Stimulated activated naive CD8-positive, alpha-beta T cell treated with anti-CD3 and anti-CD28 coated beads, Interleukin-15, Interleukin-2, amounts not matched to agents 100 U/mL and 50 U/mL, for 24 hours (primary cell): ENCODE measurements at places on chromosomes 3 and 15.
A peak's percentile ranks its signal among the peaks of the same experiment; 100 is the strongest.

DNA sequence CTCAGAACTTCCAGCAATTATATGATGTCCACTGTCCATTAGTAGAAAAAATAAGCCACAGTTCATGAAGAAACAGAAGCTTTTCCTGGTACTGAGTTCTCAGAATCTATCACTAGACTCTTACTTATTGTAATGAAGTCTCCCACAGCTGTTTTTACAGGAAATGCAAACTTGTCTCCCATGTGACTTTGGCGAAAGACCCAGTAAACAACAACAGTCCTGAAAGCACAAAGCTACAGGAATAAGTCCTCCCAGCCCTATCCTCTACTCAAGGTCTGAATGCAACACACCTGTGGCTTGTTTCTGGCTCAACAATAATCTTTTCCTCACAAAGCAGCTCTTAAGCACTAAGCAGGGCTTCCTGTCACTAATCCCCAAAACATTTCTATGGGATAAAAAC is 55.9 kb downstream of the EOMES start:
- DNase-seq: no peak

DNA sequence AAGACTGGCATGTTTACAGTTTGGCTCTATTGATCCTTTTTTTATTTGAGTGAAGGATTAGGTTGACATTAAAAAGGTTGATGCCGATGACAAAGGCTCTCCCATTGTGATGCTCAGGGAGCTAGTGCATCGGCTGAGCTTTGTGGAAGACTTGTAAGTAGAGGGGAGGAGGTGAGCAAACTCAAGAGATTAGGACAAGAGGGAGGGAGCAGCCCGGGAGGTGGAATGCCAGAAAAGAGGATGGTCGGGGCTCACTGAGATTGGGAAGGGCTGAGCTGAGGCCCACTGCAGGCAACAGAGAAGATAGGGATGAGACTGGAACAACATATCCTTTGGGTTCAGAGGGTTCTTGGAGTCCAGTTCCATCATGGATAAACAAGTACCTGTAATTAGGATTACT is 26.5 kb upstream of the PSMD6 start:
- no peak for DNase-seq

- no peak for DNase-seq
Observed at GRCh38 chr15:34986326-34986725, 1.8 kb downstream of the ZNF770 start.

GRCh38 chr15:20351448-20351971 is 190.1 kb downstream of the GOLGA6L6 start:
- DNase-seq: no peak

- DNase-seq: no peak
Observed at GRCh38 chr3:63168179-63168578, 109.9 kb upstream of the SYNPR start.

DNA sequence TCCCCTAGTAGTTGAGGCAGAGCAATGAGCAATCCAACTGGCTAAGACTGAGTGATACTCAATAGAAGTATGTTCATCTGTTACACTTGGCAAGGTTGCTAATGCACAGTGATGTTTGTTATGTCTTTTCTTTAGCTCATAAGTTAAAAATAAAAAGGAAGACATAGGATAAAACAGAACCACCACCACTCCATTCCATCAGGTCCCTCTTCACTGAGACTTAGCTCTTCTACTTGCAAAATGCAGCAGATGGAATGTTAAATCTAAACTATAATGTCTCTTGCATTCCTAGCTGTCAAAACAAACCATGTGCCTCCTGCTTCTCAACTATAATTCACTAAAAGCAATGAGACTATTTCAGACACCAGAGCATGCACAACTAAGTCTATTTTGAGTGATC is 265.6 kb upstream of the UBE2E2 start:
- DNase-seq: no peak

GRCh38 chr3:100400419-100400779 is 490 bp downstream of the TOMM70 start:
- peak; percentile 47 for DNase-seq

GRCh38 chr3:64988188-64988587 is 300.4 kb upstream of the ADAMTS9 start:
- DNase-seq: no peak

DNA sequence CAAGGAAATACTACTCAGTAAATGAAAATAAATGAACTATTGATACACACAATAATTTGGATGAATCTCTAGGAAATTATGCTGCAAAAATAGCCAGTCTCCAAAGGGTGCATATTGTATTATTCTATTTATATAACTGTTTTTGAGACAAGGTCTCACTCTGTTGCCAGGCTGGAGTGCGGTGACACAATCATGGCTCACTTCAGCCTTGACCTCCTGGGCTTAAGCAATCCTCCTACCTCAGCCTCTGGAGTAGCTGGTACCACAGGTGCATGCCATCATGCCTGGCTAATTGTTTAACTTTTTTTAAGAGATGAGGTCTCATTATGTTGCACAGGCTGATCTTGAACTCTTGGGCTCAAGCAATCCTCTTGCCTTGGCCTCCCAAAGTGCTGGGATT is 12.5 kb downstream of the KLHDC8B start:
- no peak for DNase-seq

DNA sequence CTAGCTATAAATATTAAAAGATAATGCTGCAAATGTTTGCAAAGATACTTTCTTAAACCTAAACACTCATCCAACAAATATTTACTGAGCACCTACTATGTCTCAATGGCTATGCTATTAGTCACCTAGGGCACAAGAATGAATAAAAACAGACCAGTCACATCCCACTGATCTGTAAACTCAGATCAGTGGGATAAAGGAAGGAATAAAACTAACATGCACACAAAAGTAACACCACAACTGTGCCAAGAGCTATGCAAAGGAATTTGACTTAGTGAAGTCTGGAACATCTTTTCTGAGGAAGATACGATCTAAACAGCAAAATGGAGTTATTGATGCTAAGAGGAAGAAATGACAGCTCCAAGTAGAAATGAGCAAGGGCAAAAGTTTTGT is 56.6 kb downstream of the CBLB start:
- DNase-seq: no peak

DNA sequence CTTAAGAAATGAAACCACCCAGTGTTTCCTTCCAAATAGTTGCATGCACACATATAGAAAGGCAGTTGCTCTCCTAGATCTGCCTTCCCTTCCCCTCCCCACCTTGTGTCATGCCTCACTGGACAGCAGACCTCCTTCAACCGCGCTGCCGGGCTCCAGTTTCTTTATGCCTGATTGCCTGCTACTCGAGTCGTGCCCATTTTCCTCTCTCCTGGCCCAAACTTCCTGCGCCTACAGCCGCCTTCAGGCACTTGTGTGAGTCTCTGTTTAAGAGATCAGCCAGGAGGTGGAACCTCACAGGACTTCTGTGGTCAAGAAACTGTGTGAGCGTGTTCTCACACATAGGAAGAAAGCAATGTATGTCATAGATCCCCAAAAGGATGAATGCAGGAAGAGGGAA is 8.8 kb upstream of the FAM107A start:
- no peak for DNase-seq

DNA sequence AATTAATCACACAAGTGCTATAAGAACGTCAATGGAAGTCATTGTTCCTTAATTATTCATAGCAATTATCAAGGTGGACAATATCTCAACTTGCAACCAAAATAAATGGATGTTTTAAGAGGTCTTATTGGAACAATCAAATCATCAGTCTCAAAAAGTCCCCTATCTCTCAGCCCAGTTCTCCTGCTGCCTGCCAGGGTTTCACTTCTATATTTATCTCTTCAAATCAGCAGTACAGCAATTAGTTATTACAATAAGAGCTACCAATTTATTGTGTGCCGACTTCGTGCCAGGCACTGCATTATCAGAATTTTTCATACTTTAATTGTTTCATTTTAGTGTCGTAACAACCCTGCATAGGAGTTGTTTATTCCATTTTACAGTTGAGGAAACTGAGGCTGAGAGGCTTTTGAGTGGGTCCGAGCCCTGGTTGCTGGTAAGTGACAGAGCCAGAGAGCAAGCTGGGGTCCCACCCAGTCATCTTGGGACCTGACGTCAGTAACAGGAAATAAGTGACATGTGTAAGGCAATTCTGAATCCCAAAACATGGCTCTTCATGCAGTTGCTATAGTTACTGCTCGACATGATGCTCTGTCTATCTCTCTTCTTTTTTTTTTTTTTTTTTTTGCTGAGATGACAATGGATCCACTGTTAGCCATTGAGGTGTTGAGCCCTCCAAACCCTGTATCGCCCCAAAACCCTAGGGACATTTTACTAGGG is 8.8 kb upstream of the KCTD6 start:
- DNase-seq: no peak

DNA sequence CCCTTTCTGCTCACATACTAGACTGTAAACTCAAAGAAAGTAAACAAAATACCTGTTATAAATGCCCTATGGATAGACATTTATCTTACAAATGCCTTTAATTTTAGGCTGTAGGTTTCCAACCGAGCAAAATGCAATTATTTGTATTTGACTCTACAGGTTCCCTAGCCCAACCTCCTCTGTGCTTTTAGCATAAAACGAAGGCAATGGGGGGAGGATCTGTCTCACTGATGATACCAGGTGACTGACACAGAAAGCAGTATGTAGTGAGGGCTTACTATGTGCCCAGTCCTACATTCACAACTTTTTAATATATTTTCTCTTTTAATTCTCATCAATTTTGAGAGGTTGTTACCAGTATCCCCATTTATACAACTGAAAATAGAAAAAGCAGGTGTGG is 87.4 kb downstream of the OXNAD1 start:
- no peak for DNase-seq

DNA sequence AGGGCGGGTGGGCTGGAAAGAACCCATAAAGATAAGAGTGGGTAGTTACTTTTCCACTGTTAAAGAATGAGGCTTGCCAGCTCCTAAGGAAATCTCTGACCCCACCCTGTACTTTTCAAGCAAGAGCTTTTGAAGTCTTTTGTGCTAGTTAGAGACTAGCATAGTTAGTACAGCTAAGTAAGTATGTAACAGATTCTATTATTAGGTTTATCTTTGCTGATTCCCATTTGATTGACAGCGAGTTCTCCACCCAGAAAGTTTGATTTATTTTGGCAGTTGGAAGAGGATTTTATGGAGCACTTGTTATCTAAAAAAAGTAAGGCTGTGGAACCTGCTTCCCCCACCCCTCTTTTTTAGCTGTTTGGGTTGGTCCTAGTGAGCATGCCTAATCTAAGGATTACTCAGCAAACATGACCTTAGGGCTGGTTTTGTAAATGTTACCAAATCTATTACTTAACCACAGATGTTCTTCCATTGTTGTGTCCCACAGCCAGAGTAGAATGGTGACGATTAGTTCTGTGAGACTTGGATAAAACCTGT is 57.6 kb downstream of the FNDC3B start:
- DNase-seq: no peak

DNA sequence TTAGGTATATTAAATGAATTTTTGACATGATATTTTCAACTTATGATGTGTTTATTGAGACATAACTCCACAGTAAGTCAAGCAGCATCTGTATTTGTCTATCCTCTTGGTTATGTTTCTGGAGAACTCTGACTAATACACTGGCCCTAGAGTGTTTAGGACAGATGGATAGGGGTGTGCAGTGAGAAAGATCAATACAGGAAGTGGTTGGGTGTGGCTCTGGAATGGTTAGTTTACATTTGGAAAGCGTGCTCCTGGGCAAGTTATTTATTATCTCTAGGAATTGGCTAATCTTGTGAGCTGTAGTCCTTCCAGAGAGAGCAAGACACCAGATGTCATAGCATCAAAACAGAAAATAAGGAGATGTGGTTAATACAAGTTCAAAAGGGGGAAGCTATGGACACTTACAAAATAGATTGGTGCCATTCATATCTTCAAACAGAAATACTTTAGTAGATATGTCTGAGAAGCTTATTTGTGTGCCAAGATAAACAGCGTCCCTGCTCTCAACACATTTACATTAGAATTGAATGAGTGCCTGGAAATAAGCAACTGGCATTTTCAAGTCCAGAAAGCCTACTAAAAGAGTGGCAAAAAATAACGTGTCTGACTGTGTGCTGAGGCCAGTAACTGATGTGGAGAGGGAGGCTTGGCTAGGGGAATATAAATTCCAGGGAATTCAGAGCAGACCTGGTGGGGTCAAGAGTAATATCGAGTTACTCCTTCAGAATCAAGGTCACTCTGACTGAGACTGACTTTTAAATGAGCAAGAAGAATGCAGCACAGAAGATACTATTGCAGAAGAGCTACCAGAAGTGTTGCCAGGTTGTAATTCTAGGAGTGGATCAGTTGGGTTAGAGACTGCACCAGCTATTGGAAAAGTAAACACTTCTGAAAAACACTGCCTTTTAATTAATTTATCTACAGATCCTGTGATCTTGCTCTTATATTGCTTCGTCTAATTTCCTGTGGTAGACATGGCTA is 33.4 kb upstream of the PLAAT1 start:
- no peak for DNase-seq

DNA sequence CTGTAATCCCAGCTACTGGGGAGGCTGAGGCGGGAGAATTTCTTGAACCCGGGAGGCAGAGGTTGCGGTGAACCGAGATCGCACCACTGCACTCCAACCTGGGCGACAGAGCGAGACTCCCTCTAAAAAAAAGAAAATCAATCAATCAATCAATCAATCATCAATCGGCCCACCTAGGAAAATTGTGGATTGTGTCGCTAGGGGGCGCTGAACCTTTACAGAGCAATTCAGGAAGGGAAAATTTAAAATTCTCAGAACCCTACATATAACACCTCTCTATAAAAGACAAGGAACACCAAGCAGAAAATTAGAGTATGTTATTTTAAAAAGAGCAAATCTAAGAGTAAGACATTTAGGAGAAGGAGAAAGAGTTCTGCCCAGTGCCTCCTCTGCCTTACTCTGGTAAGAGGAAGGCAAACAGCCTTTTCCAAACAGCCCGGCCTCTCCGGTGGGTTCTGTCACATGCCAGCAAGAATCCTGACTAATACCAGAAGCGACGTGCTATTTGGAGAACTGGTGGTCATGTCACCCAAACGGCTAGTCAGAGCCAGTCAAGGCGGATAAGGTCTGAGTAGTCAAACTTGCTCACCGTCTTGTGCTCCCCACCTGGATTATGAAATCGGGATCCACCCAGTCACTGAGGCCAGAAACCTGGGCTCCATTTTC is 22.3 kb upstream of the SMCO1 start:
- peak; percentile 73 for DNase-seq

- DNase-seq: no peak
Observed at GRCh38 chr3:76470285-76470684, 569.6 kb upstream of the ROBO2 start.

- no peak for DNase-seq
Observed at GRCh38 chr3:67489816-67490215, 164.6 kb downstream of the SUCLG2 start.

- peak; percentile 50 for DNase-seq
Observed at GRCh38 chr3:115790759-115791158, 167.4 kb downstream of the GAP43 start.

- peak; percentile 19 for DNase-seq
Observed at GRCh38 chr3:127467391-127467790, 123.1 kb downstream of the TPRA1 start.

- DNase-seq: no peak
Observed at GRCh38 chr3:122967356-122967755, 60.2 kb downstream of the SEMA5B start.
